ENCODE measurements at places on chromosomes 5 and 9. TPM values are rescaled to one million over a fixed set of nuclear protein-coding genes. Genes with fewer than 3 reads are reported as not detected.

GRCh38 chr5:175576096-175576495 is 81.8 kb upstream of the HRH2 start:
- DNase-seq: no peak

GRCh38 chr5:40447438-40447837 is 232.3 kb upstream of the PTGER4 start:
- no peak for DNase-seq

Gene GABBR2
- total RNA-seq: not detected

Gene INSL6
- not detected for total RNA-seq

Gene KCTD16
- 0.22 TPM for total RNA-seq

DNA sequence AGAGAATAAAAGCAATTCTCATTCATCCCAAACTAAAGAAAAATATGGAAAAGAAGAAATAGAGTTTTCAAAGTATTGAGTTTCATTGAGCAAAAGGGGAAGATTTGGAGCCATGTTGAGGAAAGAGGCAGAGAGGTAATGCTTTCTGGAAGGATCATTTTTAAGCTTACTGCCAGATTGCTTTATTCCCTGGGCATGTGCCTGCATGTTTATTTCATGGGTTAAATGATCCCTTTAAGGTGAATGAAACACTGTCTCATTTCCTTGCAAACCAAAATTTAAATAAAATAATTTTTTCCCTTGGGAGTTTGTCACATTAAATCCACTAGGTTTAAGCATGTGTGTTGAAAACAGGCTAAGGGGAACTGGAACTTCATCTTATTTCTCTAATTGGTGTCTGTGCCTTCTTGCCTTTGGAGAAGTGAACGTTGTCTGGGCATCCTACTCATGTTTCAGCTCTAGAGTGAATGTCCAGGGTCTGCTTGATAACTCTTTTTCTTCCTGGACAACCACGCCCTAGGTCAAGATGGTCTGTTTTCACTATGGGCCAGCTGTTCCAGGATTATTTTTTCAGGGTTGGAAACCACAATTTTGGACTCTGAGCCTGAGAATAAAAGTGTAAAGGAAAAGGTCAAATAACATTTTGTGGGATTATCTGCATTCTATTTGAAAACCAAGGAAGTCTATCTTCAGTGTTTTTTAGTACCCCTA is 114.1 kb upstream of the ELL2 start:
- no peak for DNase-seq

Gene PDE6A
- not detected for total RNA-seq

All from activated naive CD8-positive, alpha-beta T cell treated with anti-CD3 and anti-CD28 coated beads, Interleukin-2, amount 10 ng/mL, durations not matched to agents 7 days and 5 days (primary cell).